ENCODE measurements at places on chromosomes 2 and 18.

DNA sequence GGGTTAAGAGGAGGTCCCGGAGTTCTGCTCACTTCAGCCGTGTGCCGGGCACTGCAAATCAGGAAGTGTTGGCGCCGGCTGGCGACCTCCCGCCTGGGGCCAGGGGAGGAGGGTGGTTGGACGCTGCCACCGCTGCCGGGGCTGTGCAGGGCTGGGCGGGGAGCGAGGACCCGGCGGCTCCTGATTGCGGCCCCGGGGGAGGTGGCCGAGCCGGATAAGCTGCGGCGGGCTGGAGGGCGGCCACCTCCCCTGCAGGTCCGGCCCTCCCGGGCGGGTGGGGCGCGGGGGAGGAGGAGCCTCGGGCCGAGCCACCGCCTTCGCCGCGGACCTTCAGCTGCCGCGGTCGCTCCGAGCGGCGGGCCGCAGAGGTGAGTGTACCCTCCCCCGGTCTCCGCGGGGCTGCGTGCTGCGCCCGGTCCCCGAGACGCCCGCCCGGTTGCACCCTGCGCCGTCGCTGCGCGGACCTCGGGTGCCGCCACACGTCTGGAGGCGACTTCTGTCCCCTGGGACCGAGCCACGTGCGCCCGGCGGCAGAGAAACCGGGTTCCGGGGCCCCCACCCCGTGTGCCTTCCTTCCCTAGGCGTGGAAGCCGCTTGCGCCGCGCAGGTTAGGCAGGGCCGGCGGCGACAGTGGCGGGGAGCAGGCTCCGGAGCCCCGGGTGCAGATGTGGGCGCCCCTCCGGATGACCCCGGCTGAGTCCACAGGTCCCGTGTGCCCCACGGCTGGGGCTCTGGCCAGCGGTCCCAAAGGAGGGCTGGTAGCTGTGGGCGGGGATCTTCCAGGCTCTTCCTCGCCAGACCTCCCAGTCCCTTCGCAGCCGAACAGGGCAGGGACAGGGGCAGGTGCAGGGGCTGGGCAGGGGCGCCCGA is at the start of gene STEAP3:
TSS of gene STEAP3 (plus strand) at position 314 of the 870 bp plus-strand sequence. CDS start 7,179 bp downstream, outside the sequence.
- DNase-seq: no peak

DNA sequence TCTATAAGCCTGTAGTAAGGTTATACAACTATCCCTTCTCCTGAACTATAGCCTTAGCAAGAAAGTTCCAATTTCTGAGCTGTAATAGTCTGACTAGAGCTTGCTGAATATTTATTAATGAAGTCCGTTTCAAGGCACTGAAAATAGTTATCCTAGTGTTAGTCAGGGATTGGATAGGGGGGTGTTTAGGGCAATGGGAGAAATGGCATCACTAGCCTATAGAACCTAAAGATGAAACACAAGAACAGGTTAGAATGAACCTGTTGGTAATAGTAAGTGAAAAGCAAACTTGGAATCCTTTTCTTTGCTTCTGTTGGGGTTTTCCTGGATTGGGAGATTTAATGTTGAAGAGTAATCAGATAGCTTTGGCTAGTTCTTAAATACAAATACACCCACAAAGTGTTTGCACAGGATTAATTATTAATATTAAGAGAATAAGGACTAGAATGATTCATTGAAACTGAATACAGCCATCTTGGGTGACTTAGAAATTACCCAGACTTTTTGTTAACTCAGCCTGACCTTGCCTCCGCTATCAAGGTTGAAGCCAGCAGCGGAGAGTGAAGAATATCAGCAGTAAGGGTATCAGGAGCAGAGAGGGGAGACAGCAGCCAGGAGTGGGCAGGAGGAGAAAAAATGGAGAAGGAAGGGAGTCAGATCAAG is 14.4 kb downstream of the CCNT2 start:
- DNase-seq: no peak

- DNase-seq: no peak
Measured at GRCh38 chr2:165989851-165990250, 36.3 kb upstream of the TTC21B start.

GRCh38 chr2:146890491-146890890 is 954.3 kb upstream of the ACVR2A start:
- no peak for DNase-seq

DNA sequence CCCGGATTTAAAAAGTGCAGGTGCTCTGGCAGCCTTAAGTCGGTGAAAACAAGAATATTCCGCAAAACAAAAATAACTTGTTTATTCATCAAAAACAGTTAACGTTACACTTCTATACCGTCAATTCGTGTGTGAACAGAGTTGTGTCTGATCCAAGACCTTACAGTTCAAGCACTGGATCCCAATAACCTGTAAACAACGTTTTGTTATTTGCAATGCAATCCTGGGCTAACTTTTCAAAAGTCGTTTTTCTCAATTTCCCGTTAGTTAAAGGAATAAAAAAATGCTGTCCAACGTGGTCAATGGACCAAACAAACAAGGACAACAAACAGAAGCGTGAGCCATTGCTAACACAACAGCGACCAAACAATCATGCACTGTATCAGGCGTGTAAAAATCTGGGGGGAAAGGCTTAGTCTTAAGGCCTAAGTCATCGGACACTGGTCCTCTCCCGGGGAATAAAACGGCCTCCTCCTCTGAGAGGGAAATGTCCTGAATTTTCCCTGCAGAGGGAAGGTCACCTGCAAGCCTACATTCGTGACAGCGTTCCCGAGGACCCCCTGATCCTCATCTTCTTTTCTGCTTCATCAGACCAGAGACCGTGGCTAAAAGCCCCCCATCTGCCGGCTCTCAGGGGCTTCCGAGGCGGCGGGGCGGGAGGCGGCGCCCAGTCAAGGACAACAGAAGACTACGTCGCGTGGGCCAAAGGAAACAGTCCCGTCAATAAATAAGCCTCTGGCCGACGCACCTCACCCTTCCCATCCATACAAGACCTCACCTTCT is 490 bp downstream of the NDUFS1 start:
- DNase-seq: no peak

GRCh38 chr2:172525601-172526000 is 30.3 kb upstream of the PDK1 start:
- no peak for DNase-seq

GRCh38 chr2:86274918-86275275 is 62.5 kb downstream of the REEP1 start:
- no peak for DNase-seq

GRCh38 chr18:23143815-23144261 is 8.6 kb downstream of the CABLES1 start:
- DNase-seq: no peak

DNA sequence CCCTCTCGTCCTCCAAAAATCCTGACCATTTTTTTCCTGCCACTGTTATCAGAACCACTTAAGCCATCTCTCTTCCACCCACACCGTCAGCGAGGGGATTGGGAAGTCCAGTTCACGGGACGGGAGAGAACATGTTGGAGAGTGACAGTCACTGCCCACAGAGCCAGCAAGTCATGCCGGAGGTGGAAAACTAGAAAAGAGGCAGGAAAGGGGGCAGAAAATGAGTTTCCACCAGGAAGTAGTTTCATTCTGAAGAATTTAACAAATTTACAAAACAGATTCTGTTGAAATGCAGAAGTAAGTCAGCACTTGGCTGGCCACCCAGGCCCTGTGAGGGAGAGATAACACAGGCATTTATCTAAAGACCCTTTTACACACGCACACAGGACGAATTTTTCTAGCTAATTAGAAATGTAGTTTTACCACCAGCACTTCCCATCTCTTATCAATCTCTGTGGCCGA is 431.3 kb downstream of the TSN start:
- no peak for DNase-seq

DNA sequence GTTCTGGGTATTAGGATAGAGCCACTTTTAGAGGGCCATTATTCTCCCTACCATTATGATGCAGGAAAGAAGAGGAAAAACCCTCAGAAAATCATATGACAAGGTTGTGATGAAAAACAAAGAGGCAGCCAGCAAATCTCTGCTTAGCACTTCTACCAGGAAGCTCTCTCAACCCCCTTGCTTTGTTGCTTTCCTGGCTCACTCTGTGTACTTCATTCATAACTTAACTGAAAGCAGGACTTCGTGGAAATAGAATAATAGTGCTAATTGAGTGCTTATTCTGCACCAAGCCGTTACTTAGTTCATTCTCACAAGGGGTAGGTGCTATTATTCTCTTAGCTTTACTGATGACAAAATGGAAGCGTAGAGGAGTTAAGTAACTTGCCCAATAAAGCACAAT is 354.1 kb downstream of the HRH4 start:
- no peak for DNase-seq

DNA sequence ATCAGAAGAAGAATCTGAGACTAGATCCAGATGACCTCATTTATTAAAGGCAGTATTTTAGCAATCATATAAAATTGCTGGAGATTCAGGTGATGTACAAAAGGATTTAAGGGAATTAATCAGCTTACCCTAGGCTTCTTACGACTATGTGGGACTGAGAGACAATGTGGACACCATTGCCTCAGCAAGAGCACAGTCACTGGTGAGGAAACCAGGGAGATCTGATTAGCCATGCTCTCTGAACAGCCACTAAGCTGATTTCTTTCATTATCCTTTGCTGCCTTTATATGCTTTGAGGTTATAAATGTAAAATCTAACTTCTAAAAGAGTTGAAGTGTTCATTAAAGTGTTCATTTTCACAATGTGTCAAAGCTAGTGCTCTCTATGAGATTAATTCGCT is 22.7 kb upstream of the GULP1 start:
- no peak for DNase-seq

- no peak for DNase-seq
Measured at GRCh38 chr2:20113004-20113796, 61.8 kb upstream of the LAPTM4A start.

DNA sequence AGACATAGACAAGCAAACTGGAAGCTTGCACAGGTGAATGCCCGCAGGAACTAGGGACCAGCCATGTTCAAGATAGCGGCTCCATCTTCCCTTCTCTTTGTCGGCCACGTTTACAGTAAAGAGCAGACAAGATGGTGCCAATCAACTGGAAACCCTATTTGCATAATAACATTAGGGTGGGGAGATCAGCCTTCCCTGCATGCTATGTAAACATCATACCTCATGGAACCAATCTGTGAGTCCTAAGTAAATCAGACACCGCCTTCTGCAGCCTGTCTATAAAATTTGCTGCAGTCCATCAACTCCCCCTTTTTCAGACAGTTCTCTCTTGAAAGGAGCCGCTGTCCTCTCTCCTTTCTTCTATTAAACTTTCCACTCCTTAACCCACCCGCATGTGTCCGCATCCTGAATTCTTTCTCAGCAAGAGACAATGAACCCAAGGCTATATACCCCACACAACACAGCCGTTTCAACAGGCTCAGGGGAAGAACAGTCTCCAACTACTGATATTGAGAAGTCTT is 384.4 kb downstream of the EIPR1 start:
- no peak for DNase-seq

DNA sequence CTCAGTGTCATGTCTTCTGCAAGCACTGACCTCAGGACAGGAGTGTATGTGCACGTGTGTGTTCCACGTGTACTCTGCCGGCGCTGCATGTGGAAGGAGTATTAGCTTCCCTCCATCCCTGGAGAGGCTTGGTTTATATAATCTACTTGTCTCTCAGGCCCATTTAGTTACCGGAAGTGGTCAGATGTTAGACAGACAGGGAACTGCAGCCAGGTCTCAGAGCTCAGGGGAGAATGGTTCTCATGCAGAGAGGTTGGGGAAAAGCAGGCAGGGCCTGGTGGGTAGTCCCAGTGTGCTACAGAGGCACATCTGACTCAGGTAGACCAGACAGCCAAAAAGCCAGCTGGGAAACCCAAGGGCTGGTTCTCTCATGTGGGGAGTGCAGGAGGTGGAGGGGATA is 167.9 kb downstream of the CTIF start:
- DNase-seq: no peak

DNA sequence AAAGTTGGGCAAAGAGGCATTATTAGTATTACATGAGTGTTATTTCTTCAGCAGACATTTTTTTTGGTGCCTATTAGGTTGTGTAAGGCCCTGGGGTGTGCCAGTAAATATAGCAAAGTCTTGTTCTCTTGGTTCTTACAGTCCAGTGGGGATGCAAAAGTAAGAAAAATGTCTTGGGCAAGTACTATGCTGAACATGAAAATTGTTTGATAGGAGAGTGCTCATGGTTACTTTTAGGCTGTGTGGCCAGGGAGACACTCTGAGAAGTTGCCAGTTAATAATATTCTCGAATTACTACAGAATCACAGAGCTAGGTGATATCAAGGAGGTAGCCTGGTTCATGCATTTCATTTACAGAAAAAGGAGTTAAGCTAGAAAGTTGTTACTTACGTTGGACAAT is 1.9 kb downstream of the AGFG1 start:
- DNase-seq: no peak

GRCh38 chr2:226325526-226325925 is 474.1 kb downstream of the IRS1 start:
- DNase-seq: no peak

DNA sequence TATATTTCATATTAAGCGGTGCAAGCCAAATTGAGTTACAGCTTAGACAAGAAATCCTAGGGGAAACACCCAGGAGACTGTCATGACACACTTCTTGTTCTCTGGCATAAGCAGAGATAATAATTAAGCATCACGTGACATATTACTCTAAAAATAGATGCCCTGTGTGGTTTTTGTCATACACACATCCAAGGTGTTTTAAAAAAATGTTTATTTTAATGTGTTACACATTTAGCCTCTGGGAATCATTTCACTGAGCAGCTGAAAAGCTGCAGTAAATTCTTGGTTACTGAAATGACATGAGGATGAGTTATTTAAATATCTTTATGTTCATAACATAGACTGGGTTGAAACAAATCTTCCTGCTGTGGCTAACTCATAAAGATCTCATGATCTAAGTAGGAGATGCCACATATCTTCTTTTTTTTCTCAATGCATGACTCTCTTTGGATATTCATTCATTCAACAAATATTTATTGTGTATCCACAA is 38.0 kb upstream of the ERMN start:
- no peak for DNase-seq

DNA sequence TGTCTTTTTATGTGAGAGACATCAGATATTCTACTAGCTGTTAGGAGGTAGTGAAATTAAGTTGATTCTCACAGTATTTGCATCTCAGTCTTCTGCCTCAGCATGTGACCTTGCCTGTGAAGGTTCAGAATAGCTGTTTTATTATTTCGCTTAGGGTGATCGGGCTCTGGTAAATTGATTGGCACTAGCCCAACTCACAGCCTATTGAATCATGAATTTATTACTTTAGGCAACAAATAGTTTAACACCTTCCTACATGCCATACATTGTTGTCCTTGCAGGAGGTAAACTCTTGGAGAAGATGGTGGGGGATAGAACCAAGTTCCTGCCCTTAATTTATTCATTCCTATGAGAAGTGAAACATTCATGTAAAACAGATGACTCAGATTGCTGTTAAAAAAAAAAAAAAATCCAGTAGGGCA is 101.9 kb downstream of the GPD2 start:
- no peak for DNase-seq

- DNase-seq: no peak
Measured at GRCh38 chr2:172743898-172744297, 8.3 kb downstream of the RAPGEF4 start.

Measured in NCI-H1092 (cell line).